ENCODE measurements at places on chromosomes 7 and 10.

DNA sequence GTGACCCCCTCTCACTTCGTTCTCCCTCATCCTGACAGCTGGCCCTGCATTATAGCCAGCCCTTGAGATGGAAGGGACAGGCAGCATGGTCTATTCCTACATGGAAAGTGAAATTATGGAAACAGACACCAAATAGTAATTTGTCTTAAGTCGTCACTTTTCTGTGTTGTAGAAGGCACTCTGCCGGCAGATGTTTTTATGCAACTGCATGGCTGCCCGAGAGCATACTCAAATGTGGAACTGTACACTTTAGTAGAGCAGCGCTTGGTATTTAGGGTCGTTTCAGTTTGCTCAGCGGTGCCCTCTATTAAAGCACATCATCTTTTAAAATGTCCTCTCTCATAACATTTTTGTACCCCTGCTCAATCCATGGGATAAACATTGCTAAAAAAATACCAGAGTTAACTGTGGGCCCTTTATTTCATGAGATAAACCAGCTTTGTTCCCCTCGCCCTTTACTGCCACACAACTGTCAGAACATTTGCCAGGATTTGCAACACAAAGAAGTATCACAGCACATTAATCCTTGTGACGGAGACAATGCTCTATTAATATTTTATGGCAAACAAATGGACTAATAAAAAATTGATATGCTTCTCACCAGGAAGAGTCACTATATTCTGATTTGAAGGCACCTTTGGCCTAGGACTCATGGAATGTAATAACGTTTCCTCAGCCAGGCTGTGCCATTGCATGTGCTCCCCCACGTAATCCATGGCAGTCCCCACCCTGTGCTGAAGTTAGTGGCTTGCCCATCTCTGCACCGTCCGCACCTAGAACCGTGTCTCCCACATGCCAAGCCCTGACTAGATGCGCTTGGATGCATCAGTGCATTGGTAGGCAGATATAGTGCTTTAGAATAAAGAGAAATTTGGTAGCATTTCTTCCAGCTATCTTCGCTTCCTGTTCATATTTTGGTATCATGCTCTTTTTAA is 221.3 kb downstream of the PAXIP1 start:
- DNase-seq: no peak

DNA sequence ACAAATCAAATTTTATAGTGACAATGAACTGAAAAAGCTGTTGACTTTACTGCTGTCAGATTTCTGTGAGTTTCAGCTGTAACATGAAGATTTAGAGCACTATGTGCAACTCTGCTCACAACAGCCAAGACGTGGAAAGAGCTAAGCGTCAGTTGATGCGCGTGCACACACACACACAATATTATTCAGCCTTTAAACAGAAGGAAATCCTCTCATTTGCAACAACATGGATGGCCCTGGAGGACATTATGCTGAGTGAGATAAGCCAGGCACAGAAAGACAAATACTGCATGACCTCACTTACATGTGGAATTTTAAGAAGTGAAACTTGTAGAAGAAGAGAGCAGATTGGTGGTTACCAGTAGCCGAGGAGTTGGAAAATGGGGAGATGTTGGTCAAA is 82.8 kb upstream of the FRMD4A start:
- DNase-seq: no peak

DNA sequence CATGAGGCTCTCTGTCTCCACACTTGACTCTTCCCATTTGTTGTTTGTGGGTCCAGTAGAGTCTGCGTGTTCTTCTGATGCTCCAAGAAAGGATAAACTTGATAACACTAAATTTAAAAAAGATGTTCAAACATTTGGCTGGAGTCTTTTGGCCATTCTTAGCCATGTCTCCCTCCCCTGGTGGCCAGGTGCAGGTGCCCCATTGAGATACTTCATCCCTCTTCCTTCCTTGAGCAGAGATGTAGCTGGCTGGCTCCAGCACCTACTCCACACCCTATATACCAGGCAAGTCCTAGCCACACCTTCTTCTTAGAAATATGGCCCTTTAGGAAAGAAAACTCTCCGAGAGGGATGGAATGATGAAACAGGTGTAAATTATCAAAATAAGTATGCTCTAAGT is 103.2 kb upstream of the GJD4 start:
- DNase-seq: no peak

GRCh38 chr7:553636-554111 is 34.0 kb upstream of the PDGFA start:
- DNase-seq: no peak

DNA sequence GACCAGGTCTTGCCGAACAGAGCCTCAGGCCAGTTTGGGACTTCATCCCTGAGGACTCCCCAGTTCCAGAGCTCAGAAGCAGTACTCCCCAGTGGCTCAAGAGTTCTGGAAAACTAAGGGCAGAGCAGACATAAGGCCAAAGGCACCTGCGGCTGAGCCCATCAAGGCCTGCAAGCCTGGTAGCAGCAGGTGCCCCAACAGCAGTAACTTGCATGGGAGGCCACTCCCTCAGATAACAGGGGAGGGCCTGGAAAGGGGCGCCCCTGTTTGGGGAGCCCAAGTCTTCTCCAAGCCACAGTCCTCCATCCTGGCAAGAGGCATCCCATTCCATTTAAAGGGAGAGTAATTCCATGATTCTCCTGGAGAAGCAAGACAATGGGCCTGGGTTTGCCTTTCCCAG is 13.0 kb downstream of the POLL start:
- no peak for DNase-seq

DNA sequence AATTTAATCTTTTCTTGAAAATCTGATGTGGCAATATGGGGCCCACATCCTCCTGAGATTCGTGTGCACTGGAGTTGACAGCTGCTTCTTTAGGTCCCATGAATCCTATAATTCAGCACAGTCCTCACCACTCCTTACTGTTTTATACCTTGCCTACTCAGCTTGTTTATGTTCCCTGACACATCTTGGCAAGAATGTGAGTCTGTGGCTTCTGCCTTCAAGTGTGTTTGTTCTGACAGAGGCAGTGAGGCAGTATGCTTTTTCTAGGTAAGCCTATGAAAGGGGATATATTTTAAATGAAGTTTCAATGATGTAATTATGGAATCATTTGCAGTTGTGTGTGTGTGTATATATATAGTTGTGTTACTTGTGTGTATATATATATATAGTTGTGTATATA is 106.4 kb downstream of the AMPH start:
- DNase-seq: no peak

- DNase-seq: no peak
These were observed 133.6 kb downstream of the CUBN start for GRCh38 chr10:16995867-16996529.

DNA sequence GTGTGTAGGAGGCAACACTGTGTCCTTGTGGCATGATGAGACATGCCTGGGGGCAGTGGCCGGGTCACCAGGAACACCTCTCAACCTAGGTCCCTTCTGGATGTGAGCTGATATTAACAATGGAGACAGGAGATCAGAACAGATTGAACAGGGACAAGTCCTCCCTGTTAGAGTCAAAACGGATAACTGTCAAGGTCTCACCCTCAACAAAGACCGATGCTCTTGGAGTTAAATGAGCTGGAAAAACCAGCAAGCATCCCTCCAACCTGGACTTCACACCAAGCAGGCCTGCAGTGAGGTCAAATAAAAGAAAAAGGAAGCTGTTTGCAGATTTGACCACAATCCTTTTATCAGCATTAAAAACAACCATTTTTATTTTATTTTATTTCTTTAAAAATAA is 49.0 kb downstream of the SLIT1 start:
- no peak for DNase-seq

GRCh38 chr10:79166741-79167140 is 98.0 kb downstream of the ZMIZ1 start:
- no peak for DNase-seq

Measured in H9 (cell line).